ENCODE measurements at places on chromosomes 1 and 21.

GRCh38 chr1:99645699-99646531 is at the start of gene PALMD:
PALMD (plus strand) TSS chr1:99646113; CDS start chr1:99646318, 205 bp downstream.
- DNase-seq, result no peak

- peak; percentile 52 for DNase-seq
These were observed 50.9 kb downstream of the HTR6 start for GRCh38 chr1:19715334-19716203.

- DNase-seq, result no peak
These were observed 62.8 kb downstream of the SLC66A1 start for GRCh38 chr1:19374926-19375325.

GRCh38 chr1:30760596-30761324 is 3.2 kb upstream of the LAPTM5 start:
- no peak for DNase-seq

- no peak for DNase-seq
These were observed 61.9 kb downstream of the POFUT2 start for GRCh38 chr21:45225741-45226327.

DNA sequence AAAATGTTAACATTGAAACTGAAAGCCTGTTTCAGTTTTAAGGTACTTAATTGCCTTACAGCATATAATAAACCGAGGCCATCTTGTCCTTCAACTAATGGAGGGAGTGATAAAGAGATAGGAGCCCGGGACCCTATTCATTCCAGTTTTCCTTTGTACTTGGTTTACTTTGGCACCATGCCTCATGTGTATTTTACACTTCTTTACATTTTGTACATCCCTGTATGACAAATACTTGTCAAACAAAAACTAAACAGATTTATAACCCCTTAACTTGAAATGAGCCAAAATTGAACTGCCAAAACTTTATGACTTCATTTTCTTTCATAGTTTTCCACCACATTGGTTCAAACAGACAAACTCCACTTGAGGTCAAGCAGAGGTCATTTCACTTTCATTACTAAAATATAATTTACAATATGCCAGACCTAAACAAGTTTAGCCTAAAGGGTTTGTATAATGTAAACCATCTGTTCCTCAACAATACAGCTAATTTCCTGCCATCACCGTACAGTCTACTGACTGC is 30.9 kb upstream of the UBE2U start:
- no peak for DNase-seq

- no peak for DNase-seq
These were observed 3.8 kb downstream of the NMNAT2 start for GRCh38 chr1:183414365-183414764.

- DNase-seq, result peak; percentile 68
These were observed 15.4 kb downstream of the BTG2 start for GRCh38 chr1:203320591-203321272.

GRCh38 chr1:40980068-40980452 is 564 bp downstream of the CTPS1 start:
- DNase-seq, result no peak

GRCh38 chr1:160115545-160116282 is at the start of gene ATP1A2:
ATP1A2 (plus strand) TSS chr1:160115759; CDS start chr1:160115862, 103 bp downstream.
- no peak for DNase-seq

- DNase-seq, result no peak
These were observed 82.5 kb downstream of the C4BPA start for GRCh38 chr1:207186503-207186902.

- no peak for DNase-seq
These were observed 19.8 kb upstream of the C1orf21 start for GRCh38 chr1:184366997-184367396.

GRCh38 chr1:218312509-218312908 is 27.4 kb downstream of the RRP15 start:
- DNase-seq, result no peak

DNA sequence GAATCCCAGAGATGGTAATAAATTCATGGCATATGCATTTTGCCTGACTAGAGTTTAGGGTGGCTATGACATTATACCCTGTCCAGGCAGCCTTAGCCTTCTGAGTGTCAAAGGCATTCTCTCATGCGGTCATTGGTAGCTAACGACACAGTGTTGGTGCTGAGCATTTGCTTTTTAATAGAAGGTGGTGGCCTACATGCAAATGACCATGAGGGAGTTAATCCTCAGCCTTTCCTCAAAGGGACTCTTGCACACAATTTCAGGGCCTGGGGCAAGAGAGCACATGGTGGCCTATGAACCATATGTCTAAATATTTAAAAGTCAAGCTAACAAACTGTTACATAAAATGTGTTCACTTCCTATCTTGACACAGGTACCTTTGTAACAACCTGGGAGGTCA is 30.9 kb upstream of the KCNA10 start:
- no peak for DNase-seq

DNA sequence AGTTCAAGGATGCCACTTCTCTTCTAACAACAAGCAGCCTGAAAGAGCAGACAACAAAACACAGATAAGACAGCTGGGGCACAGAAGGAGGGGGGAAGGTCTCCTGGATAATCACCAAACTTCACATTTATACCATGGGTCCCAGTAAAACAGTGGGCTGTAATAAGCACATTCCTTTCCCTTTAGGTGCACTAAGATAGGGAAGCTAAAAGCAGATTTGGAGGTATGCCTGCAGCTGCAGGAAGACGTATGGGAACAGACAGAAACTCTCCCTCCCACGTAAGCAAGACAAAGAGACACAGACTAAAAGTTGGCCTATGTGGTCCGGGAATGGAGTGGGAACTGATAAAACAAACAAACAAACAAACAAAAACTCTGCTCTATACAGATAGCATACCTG is 612.1 kb downstream of the MRPL39 start:
- DNase-seq, result no peak

DNA sequence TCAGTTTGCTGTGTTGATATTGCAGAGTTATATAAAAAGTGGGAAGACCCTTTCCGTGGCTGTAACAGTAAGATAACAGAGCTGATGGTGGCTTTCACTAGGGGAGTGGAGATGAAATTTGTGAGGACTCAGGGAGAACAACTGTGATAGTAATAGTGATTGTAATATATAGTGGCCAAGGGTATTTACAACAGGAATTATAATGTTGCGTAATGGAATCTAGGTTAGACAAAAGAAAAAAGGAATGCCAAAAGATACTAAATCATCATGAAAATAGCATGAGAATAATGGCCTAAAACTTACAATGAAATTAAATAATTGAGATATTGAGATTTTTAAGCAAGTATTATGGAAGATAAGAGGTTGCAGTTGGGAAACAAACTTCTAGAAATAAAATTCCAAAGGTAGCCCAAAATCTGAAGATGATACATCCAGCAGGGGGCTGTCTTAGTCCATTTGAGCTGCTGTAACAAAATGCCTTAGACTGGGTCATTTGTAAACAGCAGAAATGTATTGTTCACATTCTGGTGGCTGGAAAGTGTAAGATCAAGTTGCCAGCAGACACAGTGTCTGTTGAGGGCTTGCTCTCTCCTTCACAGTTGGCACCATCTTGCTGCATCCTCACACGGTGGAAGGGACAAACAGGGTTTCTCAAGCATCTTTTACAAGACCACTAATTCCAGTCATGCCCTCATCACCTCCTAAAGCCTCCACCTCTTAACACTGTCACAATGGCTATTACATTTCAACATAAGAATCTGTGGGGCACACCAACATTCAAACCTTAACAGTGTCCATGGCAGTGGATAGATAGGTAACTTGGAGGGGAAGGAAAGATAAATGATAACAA is 711.2 kb downstream of the MRPL39 start:
- DNase-seq, result no peak

- no peak for DNase-seq
These were observed 6.2 kb downstream of the TRAF5 start for GRCh38 chr1:211332830-211333229.

DNA sequence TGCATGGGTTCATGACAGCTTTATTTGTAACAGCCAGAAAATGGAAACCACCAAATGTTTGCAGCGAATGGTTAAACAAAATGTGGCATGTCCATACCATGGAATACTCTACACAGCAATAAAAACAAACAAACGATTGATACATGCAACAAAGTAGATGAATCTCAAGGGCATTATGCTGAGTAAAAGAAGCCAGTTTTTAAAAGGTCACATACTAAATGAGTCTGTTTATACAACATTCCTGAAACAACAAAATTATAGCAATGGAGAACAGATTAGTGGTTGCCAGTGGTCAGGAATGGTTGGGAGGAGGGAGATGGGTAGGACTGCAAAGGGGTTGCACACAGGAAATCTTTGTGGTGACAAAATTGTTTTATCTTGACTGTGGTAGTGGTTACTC is 202.4 kb upstream of the UBE2U start:
- no peak for DNase-seq

GRCh38 chr1:44827197-44828002 is 15.7 kb downstream of the PTCH2 start:
- DNase-seq, result no peak

- no peak for DNase-seq
These were observed 66.3 kb downstream of the RABGAP1L start for GRCh38 chr1:174225499-174226204.

- no peak for DNase-seq
These were observed 340.6 kb downstream of the SRGAP2C start for GRCh38 chr1:121525355-121525754.

- no peak for DNase-seq
These were observed 42.4 kb upstream of the GADD45A start for GRCh38 chr1:67642629-67643028.

GRCh38 chr1:156337888-156338179 is 258 bp downstream of the CCT3 start:
- DNase-seq, result no peak

GRCh38 chr1:8629241-8630091 is 188.0 kb downstream of the RERE start:
- no peak for DNase-seq

DNA sequence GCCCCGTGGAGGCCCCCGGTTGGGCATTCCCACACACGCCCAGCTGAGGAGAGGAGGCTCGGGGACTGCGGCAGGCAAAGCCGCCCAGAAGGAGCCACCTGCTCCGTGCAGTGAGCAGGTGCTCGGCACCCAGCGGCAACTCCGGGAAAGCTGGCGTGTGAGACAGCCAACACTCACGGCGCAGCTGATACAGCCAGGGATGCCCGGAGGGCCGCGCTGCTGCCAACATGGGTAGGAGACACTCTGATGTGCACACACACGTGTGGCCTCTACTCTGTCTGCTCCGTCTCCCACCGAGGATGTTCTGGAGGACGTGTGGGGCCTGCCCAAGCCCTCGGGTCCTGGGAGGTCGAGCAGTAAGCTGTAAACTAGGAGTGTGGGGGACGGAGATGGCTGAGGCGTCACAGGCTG is 12.9 kb downstream of the MORN1 start:
- DNase-seq, result no peak

- no peak for DNase-seq
These were observed 106.8 kb downstream of the CRYAA start for GRCh38 chr21:43275421-43276211.

GRCh38 chr1:156394835-156395461 is 25.9 kb downstream of the RHBG start:
- no peak for DNase-seq

DNA sequence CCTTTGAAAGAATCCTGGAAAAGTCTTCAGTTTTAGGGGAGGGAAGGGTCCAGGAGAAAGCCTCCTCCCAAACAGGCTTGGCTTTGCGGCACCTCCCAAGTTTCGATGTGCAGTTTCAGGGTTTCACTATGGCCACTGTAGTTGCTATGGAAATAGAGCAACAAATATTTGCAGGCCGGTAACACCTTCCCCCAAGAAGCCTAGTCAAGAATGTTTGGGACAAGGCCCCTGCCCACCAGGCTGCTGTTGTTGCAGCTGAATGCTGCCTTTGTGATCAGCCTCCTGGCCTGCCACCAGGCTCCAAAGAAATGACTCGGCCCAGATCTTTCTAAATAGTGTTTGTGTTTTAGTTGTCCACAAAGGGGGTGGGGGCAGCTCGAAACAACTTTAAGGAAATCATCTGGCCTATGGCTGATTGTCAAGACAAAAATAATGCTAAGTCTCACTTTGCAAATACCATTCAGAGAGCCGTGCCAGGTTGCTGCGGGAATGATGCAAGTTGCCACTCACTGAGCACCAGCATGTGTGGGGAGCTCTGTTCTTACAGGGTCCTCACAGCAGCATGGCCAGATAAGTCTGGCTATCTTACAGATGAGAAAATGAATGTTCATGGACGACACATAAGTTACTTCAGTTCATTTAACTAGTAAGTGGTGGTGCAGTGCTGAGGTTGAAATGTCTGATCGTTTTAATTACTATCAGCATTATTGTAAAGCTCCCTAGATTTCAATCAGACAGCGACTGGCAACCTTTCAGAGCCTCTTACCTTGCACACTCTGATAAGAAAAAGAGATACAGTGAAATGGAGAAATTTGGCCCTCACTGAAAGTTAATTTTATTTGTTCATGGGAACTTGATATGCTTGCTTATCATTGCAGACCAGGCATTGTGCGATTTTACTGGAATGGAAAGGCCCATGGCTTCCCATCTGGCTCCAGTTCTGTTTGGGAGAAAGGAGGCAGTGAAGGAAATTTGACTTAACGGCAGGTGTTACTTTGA is 91.2 kb upstream of the JUN start:
- DNase-seq, result no peak

DNA sequence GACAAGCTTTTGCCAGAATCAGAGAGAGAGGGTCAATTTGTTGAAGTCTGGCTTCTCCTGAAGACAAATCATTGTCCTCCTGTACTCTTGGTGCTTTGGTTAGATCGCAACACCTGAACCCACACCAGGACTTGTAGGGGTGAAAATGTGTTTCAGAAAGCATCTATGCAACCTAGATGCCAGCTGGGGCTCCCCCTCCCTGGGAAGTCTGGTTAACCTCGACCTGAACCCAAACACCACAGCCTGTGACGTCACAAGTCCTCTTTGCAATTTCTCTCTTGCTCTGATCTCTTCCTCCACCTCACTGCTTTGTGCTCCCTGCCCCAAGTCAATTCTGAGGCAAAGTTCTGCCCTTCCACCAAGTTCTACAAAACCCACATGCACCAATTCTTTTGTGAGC is 42.8 kb upstream of the USP24 start:
- DNase-seq, result peak; percentile 36

GRCh38 chr1:17158961-17159360 is 39.7 kb upstream of the PADI2 start:
- no peak for DNase-seq

DNA sequence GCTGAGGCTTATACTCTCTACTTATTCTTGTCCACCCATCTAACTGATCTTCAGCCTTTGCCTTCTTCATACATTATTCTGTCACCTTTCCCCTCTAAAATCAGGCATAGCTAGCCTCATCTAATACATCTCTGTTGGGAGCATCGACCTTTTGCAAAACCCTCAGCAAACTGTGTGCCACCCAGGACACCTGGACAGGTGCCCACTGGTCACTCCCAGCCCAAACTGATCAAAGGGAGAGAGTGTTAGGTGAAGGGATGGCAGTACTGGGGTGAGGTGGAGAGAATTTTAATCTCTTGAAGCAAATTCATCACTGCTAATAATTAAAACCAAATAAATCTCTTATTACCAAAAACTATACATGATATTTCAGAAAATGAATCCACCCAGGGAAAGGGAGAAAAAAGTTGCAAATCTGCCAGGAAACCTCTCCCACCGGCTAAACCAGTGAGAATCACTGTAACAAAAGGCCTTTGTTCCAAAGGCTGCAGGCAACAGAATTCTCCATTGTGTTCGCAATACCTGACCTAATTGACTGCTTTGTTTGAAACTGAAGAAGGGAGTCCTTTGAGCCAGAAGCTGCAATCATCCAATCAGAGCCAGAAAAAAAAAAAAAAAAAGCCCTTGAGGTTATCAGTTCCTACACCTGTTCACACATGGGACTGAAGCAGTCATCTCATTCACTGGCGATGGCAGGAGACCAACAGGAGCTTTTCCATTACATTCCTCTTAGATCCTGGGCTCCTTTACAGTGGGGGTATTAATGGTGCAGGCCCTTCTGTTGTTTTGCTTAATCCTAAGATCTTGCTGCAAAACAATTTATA is 172.6 kb downstream of the APP start:
- no peak for DNase-seq

- DNase-seq, result no peak
These were observed 2.8 kb upstream of the RGS5 start for GRCh38 chr1:163205513-163205912.
